ENCODE measurements at places on chromosomes 16 and 17.

DNA sequence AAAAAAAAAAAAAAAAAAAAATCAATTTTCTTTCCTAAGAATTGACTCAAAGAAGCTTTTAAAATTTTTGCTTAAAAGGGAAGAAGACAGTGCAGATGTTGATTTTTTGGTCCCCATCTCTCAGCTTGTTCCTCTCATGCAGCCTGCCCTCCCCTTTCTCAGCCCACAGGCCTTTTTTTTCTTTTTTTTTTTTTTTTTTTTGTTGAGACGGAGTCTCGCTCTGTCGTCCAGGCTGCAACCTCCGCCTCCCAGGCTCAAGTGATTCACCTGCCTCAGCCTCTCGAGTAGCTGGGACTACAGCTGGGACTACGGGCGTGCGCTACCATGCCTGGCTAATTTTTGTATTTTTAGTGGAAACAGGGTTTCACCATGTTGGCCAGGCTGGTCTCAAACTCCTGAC, 17.7 kb downstream of the YPEL2 start:
- DNase-seq: no peak

GRCh38 chr17:43661699-43662412, at the start of gene MEOX1:
TSS of gene MEOX1 (minus strand) at chr17:43661922. CDS start at chr17:43661534, 388 bp downstream.
- no peak for DNase-seq

- peak; percentile 87 for DNase-seq
Observed at GRCh38 chr17:74770498-74771318, 5.4 kb downstream of the NAT9 start.

DNA sequence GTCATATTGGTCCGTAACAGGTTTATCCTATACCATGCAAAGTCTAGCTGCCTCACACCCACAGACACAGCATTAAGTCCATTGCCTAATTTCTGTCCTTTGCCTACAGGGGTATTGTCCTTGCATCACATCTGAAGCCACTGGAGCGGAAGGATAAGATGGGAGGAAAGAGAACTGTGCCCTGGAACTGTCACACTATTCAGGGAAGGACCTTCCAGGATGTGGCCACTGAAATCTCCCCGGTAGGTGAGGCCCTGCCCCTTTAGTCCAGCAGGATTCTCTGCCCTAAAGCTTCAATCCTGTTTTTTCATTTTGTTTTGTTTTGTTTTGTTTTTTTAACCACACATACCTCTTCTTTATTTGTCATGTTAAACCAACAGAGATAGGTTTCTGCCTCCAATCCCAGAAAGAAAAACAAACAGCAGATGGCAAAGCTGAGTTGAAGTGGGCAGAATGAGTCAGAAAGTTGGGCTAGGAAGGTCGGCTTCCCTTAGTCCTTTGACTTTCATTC, 2.2 kb upstream of the EFTUD2 start:
- DNase-seq: no peak

DNA sequence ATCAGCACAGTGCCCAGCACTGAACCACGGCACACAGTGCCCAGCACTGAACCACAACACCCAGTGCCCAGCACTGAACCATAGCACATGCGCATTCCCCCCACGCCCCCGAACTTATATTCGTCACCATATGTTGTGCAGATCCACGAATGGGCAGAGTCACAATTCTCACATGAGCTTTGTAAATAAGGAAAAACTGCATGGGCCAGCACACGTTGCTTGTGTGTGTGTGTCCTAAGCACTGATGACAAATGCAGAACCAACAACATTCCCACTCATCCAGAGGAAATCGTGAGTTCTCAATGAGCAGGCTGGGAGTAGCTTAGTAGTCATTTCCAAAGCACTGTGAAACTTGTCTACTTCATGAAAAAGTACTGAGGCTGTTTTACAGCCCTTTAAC, 70.0 kb downstream of the ADCY9 start:
- DNase-seq: no peak

DNA sequence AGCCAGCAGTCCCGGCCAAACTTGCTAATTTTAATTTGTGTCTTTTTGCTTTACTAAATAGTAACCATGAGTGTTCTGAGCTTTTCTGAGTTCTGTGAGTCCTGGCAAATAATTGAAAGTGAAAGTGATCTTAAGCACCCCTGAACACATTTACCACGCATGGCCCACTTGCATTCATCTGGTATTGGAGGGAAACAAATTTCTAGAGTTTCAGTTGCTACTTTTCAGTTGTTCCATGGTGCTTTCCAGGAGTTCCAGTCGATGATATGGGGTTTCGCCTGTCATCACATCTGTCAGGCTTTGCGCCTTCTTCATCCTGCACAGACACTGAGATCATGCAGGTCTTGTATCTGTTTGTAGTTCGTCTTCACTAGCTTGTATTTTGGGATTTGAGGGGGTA, 44.1 kb downstream of the CRLF3 start:
- no peak for DNase-seq

- DNase-seq: peak; percentile 60
Observed at GRCh38 chr16:28279006-28279405, 13.3 kb upstream of the SBK1 start.

- DNase-seq: no peak
Observed at GRCh38 chr16:19432429-19432828, 14.7 kb downstream of the TMC5 start.

GRCh38 chr17:47291242-47291873, 32.4 kb upstream of the EFCAB13 start:
- no peak for DNase-seq

DNA sequence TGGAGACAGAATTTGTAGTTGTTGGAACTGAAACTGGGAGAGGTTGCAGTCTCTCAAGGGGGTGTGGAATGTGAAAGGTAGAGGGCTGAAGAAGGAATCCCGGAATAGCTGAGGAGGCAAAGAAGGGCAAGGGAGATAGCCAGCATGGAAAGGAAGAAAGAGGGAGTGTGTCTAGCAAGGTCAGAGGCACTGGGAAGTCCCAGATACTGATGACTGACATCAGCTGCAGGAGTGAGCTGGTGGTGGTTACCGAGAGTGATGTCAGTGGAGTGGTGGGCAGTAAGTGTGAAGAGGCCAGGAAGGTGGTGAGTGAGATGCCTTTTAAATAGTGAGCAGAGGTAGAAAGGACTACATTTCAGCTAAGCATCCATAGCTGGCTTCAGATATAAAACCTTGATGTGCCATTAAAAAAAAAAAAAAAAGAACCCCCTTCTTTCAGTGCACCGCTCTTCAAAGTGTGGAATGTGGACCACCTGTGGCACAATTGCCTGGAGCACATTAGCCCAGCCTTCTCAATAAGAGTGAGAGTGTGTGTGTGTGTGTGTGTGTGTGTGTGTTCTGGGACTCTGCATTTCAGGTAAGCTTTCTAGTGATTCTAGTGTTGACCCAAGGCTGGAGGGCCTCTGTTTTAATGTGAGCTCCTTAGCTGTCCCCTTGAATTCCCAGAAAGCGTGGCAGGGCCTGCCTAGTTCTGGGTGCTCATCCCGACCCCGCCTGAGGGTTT, 8.5 kb downstream of the PRMT7 start:
- no peak for DNase-seq

DNA sequence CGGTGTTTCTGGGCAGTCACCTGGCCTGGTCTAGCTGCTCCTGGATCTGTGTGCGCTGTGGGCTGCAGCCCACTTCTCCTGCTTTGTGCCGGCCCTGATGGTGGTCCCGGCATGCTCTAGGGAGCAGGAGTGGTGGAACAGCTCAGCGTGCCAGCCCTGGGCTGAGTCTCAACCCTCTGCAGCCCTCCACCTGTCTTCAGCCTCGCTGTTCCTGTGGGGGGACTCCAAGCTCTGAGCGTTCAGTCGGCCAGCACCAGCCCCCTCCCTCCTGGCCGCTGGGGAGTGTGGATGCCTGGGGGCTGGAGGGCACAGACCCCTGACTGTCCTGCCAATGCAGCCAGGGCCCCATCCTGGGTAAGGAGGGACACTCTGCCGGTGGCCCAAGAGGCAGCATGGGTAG, 23.7 kb upstream of the RASD1 start:
- DNase-seq: no peak

DNA sequence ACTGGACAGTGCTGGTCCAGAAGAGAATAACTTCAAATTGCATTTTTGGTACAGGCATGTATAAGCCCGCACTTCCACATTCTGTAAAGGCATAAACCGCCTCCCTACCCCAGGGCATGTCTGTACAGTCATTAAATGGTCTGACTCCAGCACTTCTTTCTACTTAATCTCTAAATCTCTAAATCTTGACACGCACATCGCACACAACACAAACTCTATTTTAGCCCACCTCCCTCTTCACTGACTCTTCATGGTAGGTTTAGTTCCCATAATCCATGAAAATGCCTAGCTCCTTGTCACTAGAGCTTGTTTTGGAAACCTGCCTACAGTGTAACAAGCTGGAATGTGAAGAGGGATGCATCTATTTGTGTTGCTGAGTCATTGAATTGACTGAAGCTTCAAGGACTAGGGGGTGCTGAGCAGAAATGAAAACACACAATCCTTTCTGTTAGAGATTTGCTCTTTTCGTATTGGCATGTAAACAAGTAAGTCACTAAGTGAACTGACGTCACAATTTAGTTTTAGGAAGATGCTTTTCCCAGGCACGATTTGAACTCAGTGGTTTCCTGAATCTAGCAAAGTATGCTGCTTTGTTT, 1.6 kb upstream of the DUSP14 start:
- DNase-seq: no peak

DNA sequence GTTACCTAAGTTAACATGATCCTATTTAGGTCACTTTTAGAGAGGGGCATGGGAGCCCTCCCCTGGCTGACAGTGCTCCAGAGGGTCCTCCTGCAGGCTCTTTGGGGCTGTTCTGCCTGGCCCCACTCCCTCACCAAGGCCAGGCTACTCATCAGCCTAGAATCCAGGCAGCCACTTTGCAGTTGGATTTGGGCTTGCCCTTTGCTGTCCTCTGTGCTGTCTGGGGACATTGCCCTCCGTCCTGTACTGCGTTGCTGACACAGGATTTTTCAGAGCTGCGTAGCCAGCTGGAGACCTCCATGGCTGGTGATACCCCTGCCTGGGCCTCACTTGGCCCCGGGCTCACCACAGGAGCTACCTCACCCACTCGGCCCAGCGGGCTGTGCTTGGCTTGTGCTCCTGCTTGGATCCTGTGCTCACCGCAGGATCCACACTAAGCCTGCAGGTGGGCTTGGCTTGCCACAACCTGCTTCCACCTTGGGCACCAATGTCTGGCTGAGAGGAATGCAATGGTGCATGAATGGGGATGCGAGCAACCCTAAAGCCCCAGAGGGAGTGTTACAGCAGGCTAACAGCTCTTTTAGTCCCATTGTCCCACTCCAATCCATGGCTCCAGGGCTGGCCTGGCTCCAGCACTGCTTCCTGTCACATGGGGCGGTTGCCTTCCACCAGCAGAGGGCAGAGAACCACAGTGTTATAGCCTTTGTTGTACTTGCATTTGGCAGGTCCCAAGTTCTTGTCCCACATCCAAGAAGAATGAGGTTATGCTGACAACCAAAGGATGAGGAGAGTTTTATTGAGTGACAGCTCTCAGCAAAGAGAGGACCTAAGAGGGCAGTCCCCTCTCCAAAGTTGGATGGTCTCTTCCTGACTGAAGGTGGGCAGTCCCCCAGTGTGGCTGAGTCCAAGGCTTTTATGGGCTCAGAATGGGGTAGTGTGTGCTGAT, 21.5 kb downstream of the CCL4 start:
- DNase-seq: no peak

- DNase-seq: no peak
Observed at GRCh38 chr17:80740141-80740540, 195.5 kb downstream of the RPTOR start.

- no peak for DNase-seq
Observed at GRCh38 chr16:51592001-51592501, 441.0 kb upstream of the SALL1 start.

DNA sequence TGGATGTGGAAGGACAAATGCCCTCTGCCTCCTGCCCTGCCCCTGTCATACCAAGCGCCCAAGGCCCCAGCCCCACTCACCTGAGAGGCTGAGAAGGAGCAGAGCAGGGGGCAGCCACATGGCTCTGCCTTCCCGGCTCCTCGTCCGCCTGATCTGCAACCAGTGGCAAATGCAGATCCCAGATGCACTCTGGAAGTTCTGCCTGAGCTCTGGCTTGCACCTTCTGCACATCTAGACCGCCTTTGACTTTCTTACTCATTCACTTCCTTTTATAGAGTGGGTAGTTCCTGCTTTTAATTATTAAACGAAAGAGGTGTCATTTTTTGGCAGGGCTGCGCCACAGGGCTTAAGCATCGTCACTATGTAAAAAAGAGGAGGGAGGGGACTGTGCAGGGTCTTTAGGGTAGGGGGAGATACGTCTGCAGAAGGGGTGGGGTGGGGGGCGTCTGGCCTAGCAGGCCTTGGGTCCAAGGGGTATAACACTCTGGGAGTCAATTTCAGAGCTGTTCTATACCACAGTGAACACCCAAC, at the start of gene CD300LB:
Gene CD300LB (minus strand): TSS at position 245 of the 531 bp plus-strand sequence. CDS start 125 bp downstream, at position 120.
- no peak for DNase-seq

GRCh38 chr16:58024486-58025350, 836 bp upstream of the MMP15 start:
- peak; percentile 35 for DNase-seq

- DNase-seq: no peak
Observed at GRCh38 chr17:31915456-31916100, 14.1 kb upstream of the UTP6 start.

GRCh38 chr17:66789093-66789492, 45.8 kb upstream of the CACNG5 start:
- DNase-seq: no peak

DNA sequence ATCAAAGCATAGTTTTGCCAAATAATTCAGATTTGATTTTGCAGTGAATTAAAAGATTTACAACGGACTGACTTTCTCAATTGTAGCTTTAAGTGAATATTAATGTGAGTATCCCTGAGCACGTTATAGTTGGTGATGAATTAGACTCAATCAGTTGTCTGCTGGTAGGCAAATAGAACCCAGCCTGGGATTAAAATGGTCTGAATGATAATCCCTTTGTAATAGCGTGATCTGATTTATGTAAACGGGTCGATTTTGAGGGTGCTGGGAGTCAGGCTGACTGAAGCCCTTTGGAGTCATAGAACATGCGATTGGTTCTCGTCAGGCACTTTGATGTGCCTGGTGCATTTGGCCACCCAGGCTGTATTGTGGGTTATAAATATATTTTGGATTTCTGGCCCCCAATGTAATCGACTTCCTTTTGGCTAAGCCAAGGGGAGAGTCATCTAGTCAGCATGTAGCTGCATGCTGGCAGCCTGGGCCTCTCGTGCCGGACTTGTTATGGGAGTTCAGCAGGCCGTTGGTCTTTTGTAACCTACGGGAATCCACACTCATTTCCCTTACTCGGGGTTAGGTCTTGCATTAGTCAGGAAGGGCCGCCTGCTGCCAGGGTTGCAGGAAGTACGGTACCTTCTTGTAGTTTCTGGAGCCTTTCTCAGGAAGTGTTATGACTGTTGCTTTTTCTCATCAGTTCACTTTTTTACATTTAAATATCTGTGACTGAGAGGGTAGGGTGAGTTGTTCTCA, 5.4 kb downstream of the PGS1 start:
- peak; percentile 65 for DNase-seq

- no peak for DNase-seq
Observed at GRCh38 chr17:55388842-55389241, 32.8 kb downstream of the MMD start.

GRCh38 chr17:62781831-62782251, 26.3 kb downstream of the MARCHF10 start:
- DNase-seq: no peak
